Right atrium auricular region (tissue), 2 donors: ENCODE measurements at places on chromosomes 4 and X. TPM values are rescaled to one million over a fixed set of nuclear protein-coding genes. Genes with fewer than 3 reads are reported as not detected.

DNA sequence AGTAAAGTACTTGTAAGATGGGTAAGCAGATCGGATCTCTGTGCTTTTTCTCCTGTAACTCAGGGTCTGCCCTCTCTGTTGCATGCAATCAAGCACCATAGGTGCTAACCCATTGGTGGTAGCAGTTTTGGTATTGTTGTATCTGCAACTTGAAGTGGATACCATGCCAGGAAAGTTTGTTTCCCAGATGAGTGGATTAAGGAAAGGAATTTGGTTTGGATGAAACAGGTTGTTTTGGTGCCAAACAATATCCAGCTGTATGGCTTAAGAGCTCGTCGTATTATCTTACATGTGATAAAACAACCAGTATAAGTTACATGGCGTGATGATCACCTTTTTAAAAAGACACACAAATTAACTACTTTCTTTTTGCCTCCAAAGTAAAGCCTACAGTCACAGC lies 280.9 kb upstream of the TENM3 start:
- no peaks in the 10 kb centered on the region for H3K36me3 ChIP-seq
- H3K27me3 ChIP-seq: no peaks in the 10 kb centered on the region
- no peak overlapping the region for H3K27ac ChIP-seq
- H3K4me3 ChIP-seq: no peak overlapping the region
- no peaks in the 10 kb centered on the region for H3K4me1 ChIP-seq

- H3K27me3 ChIP-seq: no peaks in the 10 kb centered on the region
- no peaks in the 10 kb centered on the region for H3K36me3 ChIP-seq
- no peak overlapping the region for H3K27ac ChIP-seq
- DNase-seq: no peak
- no peaks in the 10 kb centered on the region for H3K4me1 ChIP-seq
- H3K4me3 ChIP-seq: no peak overlapping the region
Measured at GRCh38 chr4:24892778-24893177, 20.1 kb downstream of the CCDC149 start.

DNA sequence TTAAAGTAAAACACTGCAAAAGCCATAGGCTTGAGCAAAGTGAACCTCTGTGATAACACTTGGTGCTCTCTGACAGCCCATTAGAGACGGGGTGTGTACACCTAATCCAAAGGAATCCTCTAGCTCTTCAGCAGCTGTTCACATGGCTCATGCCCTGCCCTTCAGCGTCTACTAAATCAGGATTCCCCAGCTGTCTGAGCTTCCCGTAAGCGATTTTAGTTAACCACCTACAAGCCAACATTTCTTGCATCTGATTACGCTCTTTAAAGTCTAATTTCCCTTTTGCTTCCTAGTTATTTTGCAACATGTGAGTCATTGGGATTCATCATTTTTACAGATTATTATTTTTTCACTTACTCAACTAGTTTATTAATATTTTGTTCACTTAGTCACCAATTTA lies 6.5 kb downstream of the DMD start:
- peak overlapping the region; percentile 79 for H3K27ac ChIP-seq
- no peaks in the 10 kb centered on the region for H3K36me3 ChIP-seq
- peak overlapping the region; percentile 14 for H3K4me3 ChIP-seq
- H3K4me1 ChIP-seq: no peaks in the 10 kb centered on the region

Gene DGKK
- total RNA-seq: not detected

Gene C4orf50
- not detected for total RNA-seq
